ENCODE measurements at places on chromosomes 1 and 21.

DNA sequence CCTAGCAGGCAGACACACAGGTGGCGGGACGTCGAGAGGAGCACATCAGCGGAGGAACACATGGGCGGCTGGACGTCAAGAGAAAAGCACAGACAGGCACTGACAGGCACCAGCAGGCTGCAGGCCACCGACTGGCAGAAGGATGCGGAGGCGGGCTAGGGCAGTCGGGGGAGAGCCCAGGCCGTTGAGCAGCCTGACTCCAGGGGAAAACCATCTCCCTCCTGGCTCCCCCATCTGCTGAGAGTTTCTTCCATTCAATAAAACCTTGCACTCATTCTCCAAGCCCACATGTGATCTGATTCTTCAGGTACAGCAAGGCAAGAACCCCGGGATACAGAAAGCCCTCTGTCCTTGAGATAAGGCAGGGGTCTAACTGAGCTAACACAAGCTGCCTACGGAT lies 25.5 kb downstream of the B3GALT5 start:
- no peak for DNase-seq

- peak; percentile 22 for DNase-seq
Observed at GRCh38 chr1:44377925-44378784, 23.1 kb upstream of the ERI3 start.

- DNase-seq, result no peak
Observed at GRCh38 chr1:158181577-158181922, 855 bp downstream of the CD1D start.

GRCh38 chr1:152050886-152051675 lies 14.3 kb upstream of the S100A11 start:
- DNase-seq, result no peak

DNA sequence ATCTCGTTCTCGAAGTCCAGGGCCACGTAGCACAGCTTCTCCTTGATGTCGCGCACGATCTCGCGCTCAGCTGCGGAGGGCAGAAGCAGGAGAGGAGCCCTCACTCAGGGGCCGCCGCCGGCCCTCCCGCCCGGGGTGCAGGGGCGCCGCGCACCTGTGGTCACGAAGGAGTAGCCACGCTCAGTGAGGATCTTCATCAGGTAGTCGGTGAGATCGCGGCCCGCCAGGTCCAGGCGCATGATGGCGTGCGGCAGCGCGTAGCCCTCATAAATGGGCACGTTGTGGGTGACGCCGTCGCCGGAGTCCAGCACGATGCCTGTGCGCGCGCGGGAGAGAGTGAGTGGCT lies 1.8 kb downstream of the ACTA1 start:
- DNase-seq, result no peak

- no peak for DNase-seq
Observed at GRCh38 chr1:182163821-182164223, 102.3 kb upstream of the ZNF648 start.

DNA sequence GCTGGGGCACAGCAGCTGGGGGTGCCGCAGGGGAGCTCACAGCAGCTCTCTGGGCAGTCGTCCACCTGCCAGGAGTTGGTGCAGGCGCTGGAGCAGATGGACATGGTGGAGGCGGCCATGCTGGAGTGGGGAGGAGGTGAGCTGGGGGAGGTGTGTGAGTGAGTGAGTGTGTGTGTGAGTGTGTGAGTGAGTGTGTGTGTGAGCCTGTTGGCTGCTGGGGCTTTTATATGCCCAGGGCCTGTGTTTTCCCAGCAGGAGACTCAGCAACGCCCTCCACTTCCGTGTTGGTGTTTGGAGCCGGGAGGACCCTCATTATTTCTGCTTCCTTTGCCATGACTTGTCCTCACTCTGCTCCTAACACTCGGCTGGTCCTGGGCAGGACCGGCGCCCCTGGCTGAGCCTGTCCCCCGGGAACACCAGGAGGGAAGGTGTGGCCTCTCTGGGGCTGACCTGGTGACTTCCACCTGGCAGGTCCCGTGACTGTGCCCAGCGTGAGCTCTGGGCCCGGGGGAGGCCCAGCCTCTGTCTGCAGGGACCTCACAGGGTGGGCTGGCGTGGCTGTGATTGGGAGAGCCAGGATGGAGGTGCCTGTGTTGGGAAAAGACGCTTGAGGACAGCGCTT lies at the start of gene KRTAP10-2:
Gene KRTAP10-2, minus strand, starts transcription at position 166 of the 622 bp plus-strand sequence. Its CDS starts 47 bp downstream, at position 119.
- no peak for DNase-seq

GRCh38 chr1:206723805-206724472 lies 39.2 kb downstream of the MAPKAPK2 start:
- DNase-seq, result no peak

DNA sequence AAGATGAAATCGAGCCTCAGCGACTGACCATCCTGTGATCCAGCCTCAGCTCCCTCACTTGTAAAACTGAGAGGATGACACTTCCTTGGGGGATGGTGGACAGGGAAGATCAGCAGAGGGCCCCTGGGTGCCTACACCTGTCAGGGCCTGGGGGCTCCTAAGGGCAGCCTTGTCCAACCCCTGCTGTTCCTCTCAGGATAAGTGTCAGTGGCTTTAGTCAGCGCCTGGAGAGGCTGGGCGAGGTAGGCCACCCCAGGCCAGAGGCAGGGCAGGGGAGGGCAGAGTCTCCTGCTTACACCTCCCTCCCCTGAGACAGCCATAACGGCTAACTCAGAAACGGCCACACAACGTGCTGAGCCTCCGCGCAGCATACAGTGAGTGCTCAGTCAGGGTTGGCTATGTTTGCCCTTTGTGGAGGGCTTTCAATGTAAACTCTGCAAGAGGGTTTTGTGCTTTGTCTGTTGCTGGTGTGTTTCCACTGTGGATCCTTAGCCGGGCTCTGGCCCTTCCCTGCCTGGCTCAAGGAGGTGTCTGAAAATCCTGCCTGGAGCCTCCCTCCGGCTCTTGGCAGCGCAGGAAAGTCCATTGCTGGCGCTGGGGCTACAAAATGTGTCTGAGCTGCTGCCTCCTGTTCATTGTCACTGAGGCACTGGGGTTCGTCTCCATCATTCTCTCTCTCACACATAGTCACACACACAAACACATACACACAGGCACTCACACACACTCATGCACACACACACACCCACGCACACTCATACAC lies 588.4 kb downstream of the PTPRU start:
- no peak for DNase-seq

GRCh38 chr1:3677484-3677883 lies 25.2 kb downstream of the TP73 start:
- DNase-seq, result no peak

DNA sequence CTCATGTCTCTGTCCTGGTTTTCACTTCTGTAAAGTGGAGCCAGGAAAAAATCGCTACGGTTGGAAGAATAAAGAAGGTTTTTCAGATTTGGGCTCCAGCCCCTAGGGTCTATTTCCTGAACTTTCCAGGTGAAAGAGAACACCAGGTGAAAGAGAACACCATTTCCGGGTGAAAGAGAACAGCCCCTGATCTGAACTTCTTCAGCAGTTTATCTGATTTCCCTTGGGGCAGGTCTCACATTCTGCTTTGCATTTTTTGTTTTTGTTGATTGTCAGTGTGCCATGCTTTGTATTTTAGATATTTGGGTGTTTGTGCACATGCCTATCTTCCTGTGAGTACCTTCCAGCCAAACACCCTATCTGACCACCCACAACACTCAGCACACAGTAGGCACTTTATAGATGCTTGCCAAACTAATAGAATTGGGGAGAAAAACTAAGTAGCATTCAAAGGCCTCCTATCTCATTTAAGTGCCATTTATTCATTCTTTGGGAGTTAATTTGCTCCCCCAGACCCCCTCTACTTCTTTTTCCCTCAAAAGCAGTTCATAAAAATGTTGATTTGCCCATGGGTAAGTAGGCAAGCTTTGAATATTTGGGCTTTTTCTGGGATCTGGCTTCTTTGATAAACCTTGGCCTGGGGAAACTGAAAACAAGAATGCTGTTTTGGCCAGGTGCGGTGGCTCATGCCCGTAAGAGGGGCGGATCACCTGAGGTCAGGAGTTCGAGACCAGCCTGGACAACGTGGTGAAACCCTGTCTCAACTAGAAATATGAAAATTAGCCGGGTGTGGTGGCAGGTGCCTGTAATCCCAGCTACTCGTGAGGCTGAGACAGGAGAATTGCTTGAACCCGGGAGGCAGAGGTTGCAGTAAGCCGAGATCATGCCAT lies 2.2 kb downstream of the NAV1 start:
- no peak for DNase-seq

- DNase-seq, result no peak
Observed at GRCh38 chr1:113975211-113975895, 3.9 kb upstream of the OLFML3 start.

GRCh38 chr1:170664093-170664827 lies at the start of gene PRRX1:
Gene PRRX1 (plus strand): TSS chr1:170664131. CDS start chr1:170664219, 88 bp downstream.
- DNase-seq, result no peak

GRCh38 chr1:61083807-61084440 lies 1.6 kb downstream of the NFIA start:
- DNase-seq, result no peak

GRCh38 chr21:45443595-45444181 lies 38.7 kb downstream of the COL18A1 start:
- no peak for DNase-seq

GRCh38 chr1:233328142-233328921 lies 808 bp downstream of the MAP3K21 start:
- no peak for DNase-seq

DNA sequence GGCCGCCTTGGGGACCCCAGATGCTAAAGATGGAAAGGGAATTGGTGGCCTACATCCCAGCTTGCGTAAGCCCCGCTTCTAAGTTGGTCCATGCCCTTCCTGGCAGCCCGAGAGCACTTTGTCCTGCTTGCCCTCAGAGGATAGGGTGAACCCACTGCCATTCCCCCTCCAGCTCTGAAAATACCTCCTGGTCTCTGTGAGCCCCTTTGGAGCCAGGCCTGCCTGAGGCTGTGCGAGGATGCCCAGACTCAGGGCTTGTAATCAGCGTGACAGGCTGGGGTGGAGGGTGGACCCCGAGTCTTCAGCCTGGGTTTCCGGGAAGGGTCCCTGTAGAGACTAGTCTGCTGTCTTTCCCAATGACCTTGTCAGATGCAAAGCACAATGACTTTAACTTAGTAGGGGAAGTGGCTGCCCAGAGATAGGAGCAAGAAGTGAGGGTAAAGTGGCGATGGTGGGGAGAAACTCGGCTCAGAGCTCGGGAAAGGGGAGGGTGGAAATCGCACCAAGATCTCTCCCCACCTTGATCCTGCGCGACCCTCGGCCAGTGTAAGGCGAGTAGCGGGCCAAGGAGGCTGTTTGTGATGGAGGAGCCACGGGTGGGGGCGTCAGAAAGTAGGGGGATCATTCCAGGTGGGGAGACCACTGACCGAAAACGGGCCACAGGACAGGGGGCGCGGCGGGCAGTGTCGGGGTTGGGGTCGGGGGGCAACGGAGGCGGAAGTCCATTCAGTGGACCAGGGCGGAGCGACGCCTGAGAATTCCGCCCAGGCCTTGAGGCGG lies 2.7 kb upstream of the HES3 start:
- no peak for DNase-seq

GRCh38 chr21:31489014-31489413 lies 145.0 kb upstream of the TIAM1 start:
- no peak for DNase-seq

DNA sequence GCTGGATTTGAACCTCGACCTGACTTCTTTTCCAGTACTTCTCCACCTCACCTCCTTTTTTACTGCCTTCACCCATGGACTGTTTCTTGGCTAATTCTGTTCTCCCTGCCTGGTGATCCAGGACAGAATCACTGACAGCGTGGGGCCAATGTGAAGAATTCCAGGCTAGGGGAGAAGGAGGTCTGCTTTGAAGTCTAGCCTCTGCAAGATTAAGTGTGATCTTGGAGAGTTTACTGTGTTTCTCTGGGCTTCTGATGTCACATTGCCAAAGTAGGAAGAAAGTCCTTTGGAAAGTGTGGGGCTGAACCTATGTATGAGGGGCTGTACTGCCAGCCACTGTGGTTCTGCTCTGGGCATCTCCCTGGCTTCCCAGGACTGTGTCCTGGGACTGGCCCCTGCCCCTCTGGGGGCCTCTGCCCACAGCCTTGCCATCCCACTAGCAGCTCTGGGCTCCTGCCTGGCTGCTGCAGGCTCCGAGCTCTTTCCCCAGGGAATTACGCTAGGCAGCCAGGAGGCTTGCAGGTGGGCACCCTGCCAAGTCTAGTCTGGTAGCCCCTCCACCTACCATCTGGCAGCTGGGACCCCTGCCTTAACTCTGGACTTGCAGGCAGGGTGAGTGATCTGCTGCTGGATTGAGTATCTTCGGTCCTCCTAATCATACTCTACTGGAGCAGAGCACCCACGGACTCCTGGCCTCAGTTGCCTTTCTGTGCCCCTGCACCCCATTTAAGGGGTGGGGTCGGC lies 52.2 kb downstream of the YARS1 start:
- DNase-seq, result no peak

GRCh38 chr1:223378754-223379153 lies 14.5 kb upstream of the CCDC185 start:
- no peak for DNase-seq

GRCh38 chr1:19315378-19316198 lies 3.5 kb downstream of the SLC66A1 start:
- DNase-seq, result no peak

DNA sequence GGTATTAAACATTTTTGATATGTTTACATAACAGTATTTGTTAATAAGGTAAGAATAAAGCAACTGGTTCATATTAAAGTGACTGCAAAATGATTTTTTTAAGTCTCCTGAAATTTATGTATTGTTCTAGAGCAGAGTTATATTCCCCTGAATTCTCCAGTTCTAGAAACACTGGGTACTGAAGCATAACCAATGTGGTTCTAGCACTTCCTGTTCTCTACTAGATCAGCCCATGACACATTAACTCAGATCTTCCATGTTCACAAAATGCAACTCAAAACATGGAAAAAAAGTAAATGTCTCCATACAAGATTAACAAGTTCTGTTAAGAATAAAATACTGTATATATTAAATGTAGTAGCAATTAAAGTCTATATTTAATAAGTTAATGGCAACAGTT lies 3.9 kb downstream of the NEGR1 start:
- no peak for DNase-seq

- DNase-seq, result no peak
Observed at GRCh38 chr1:112044745-112045144, 55.3 kb upstream of the KCND3 start.

- no peak for DNase-seq
Observed at GRCh38 chr1:37919277-37919676, 27.6 kb downstream of the INPP5B start.

DNA sequence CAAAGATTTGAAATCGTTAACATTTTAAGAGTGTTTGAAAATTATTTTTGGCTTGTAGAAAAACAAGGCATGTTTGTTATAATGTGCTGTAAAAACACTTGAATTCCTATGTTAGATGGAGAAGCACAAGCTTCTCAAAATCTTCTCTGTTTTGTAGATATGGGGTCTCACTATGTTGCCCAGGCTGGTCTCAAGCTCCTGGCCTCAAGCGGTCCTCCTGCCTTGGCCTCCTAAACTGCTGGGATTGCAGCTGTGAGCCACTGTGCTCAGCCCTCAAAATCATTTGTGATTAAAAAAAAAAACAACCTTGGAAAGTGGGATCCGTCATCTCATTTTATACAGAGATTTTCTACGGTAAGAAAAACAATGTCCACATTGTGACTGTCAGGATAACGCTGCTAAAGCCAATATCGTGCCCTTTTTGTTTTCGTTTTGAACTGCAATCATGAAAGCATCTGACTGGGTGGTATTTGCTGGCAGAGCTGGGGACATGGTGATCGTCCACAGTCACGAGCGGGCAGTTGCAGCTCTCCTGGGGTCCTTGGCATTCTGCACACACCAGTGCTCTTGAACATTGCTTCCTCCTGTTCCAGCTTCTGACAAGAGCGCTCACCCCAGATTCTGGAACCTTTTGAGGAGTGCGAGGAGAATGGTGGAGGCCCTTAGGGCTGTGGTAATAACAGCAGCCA lies 112.5 kb downstream of the PGBD5 start:
- DNase-seq, result no peak

- no peak for DNase-seq
Observed at GRCh38 chr1:18109756-18110597, 2.4 kb downstream of the IGSF21 start.

All from pulmonary artery endothelial cell (primary cell).